ENCODE measurements at places on chromosomes 12 and 14.

DNA sequence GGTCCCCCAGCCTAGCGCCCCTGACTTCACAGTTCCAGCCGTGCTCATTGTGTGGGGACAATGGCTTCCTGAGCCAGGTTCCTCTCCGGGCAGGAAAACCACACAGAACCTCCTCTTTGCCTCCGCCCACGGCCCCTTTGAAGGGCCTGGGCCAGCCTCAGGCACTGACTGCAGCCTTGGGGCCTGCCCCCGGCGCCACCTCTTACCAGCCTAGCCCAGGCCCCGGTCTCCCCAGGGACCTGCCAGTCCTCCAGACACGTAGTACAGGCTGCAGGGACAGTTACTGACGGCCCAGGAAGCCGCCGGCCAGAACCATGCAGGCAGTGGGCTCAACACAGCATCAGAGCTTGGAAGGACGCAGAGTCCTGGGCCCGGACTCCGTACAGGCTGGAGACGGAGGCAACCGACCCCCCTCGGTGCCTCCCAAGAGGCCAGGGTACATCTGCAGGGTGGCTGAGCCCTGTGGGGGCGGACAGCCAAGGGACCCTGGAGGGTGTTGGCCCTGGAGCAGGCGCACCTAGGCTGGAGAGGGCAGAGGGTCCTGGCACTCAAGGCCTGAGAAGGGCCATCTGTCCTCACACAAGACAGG lies 20.9 kb upstream of the NUDT14 start:
- DNase-seq, result no peak

- DNase-seq, result no peak
Observed at GRCh38 chr12:122202017-122202416, 1.5 kb upstream of the B3GNT4 start.

DNA sequence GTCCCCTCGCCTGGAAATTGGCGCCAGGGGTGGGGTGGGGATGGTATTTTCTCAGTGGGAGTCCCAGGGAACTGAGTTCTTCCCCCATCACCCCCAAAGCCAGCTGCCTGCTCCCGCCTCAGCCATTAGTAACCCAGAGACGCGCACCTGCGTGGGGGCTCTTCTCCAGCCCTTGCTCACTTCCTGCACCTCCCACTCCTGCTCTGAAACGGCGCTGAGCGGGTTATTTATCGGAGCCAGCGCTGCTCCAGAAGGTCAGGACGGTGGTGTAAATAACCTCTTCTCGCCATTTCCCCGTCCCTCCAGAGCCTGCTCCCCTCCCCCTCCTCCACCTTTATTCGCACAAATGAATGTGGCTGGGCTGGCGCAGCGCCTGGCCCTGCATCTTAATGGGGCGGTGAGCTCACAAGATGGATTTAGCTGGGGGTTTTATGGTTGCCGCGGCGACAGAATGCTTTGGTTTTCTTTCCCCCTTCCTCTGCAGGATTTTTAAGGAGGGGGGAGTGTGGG lies 12.2 kb downstream of the GPR84 start:
- DNase-seq, result peak; percentile 81

DNA sequence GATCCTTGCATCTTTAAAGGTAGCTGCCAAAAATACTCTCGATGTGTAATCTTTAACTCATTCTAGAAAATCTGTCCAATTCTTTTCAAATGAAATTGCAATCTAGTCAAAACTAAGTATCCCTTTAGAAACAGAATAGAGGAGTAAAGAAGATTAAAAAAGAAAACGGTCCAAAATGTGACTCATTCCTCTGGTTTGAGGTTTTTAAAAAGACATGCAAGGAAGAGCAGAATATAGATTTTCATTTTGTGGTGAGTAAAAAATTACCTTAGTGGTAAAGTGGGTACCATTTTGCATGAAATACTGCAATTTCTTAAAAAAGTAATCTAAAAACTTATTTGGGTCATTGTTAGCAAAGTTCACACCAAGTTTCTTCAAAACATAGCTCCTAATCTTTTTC lies 108.4 kb downstream of the BRMS1L start:
- no peak for DNase-seq

DNA sequence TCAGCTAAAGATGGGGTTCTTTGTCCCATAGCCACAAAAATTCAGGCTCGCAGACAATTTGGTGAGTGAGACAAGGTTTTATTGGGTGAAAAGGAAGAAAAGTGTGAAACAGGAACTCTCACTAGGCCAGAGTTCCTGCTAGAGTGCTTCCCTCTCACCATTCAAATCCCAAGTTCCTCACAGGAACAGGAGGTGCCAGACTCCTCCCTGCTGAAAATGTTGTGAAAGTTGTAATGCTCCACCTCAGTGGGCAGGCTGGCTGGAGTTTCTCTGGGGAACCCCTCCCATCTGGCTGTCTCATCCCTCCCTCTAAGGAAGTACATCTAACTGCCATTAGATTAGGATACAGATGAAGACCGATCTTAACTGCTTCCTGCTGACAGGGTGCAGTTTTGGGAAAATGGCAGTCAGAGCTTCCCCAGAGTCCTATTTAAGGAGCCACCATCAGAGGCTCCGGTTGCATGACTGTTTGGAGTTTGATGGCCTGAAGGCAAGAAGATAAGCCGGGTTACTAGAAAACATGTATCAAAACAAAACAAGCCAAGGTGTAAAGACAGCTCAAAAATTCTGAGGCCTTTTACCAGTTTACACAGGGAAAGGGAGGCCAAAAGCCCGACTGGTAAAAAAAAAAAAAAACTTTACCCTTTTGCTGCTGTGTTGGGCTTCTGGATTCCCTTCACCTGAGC lies 127.6 kb downstream of the FSCB start:
- DNase-seq, result no peak

GRCh38 chr12:102740141-102740955 lies 176.7 kb downstream of the PAH start:
- DNase-seq, result peak; percentile 61

- no peak for DNase-seq
Observed at GRCh38 chr12:128745772-128746689, 77.7 kb downstream of the SLC15A4 start.

DNA sequence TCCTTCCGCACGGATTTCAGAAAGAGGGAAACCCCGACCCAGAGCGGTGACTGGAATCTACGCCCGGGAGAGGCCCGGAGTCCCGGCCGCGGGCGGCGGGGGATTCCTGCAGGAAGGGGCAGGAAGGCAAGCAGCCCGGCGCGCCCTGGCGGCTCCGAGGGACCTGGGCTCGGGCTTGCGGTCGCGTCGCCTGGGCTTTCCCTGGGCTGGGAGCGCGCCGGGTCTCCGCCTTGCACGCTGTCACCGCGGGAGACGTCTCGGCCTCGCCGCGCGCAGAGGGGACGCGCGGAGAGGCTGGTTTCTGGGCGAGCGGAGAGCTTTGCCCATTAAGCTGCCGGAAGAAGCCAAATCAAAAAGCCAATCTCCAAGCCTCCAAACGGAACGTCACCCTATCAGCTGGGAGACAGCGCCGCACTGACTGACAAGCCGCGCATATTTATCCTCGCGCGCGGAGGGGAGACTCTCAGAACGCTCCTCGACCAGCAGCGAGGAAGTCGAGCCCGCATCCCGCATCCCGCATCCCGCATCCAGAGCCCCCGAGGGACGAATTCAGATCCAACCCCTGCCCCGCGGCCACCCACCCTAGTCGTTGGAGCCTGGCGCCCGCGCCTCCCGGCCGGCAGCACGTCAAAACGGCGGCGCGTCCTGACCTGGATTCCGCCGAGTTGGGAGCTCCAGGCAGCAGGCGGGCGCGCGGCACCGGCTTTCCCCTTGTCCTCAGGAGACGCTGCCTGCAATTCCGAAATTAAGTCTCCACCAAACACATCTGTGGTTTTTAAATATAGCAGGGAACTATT lies at the start of gene SLC8A3:
SLC8A3 (minus strand) TSS at position 293 of the 797 bp plus-strand sequence. CDS start 20,529 bp downstream, outside the sequence.
- DNase-seq, result peak; percentile 59

- DNase-seq, result no peak
Observed at GRCh38 chr12:28611115-28611435, 420.8 kb downstream of the CCDC91 start.

GRCh38 chr14:64983439-64984310 lies 3.0 kb upstream of the FNTB start:
- DNase-seq, result peak; percentile 75

GRCh38 chr12:117897372-117898161 lies 71.2 kb downstream of the KSR2 start:
- DNase-seq, result no peak

- DNase-seq, result no peak
Observed at GRCh38 chr12:43111608-43112007, 440.4 kb downstream of the ADAMTS20 start.

- no peak for DNase-seq
Observed at GRCh38 chr12:132085291-132085635, 58.9 kb downstream of the DDX51 start.

GRCh38 chr12:1167784-1168183 lies 176.8 kb downstream of the ERC1 start:
- no peak for DNase-seq

- DNase-seq, result peak; percentile 96
Observed at GRCh38 chr12:51752234-51752889, 96.2 kb downstream of the FIGNL2 start.

- DNase-seq, result no peak
Observed at GRCh38 chr14:67420102-67420739, 8.3 kb upstream of the PLEK2 start.

GRCh38 chr12:122852336-122853275 lies 17.3 kb downstream of the HIP1R start:
- peak; percentile 94 for DNase-seq

GRCh38 chr12:113759135-113759534 lies 207.0 kb downstream of the RBM19 start:
- no peak for DNase-seq

DNA sequence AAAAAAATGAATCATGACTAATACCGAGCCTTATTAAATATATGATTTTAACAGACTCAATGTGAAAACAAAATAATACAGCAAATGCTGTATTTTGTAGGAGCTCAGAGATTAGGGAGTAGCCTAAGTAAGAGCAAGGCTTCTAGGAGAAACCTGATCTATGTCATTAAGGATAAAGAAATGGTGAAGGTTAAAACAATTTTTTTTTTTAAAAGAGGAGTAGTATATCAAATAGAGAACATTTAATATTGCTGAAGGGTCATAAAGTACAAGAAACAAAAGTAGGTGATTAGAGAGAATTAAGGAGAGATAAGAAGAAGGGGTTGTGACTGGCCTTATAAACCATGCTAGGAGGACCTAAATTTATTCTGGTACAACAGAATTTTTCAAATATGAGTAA lies 39.1 kb downstream of the PPP1R12A start:
- DNase-seq, result no peak

DNA sequence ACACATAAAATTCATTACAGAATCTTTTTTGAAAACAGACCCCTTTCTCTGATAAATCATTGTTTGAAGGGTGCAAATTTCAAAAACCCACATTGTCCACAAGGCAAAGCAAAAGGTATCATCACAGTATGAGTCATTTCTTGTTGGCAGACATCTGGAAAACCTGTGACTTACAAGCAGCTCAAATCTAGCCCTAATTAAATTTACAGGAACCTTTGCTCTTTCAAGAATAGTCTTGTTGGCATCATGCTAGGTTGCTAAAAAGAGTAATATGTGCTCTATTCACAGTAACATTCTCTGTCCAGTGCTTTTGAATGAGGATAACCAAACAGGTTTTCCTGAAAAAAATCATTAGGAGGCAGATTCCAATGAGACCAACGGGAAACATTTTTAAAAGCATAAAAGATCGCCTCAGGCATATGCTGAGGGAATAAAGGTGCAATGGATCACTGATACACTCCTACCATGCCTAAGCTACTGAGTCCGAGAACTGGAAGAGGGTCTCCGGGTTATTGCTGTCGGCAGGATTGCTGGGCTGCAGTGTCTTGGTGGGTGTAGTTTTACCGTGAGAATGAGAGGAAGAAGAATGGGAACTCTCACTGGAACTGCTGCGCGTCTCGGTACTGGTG lies 55.5 kb upstream of the TTC7B start:
- DNase-seq, result no peak

- DNase-seq, result no peak
Observed at GRCh38 chr14:81390696-81391095, 9.4 kb downstream of the STON2 start.

- DNase-seq, result peak; percentile 61
Observed at GRCh38 chr12:15788233-15789219, 662 bp downstream of the EPS8 start.

GRCh38 chr12:52254180-52254964 lies 20.1 kb upstream of the KRT86 start:
- no peak for DNase-seq
